ENCODE measurements at places on chromosomes 1 and 21.

DNA sequence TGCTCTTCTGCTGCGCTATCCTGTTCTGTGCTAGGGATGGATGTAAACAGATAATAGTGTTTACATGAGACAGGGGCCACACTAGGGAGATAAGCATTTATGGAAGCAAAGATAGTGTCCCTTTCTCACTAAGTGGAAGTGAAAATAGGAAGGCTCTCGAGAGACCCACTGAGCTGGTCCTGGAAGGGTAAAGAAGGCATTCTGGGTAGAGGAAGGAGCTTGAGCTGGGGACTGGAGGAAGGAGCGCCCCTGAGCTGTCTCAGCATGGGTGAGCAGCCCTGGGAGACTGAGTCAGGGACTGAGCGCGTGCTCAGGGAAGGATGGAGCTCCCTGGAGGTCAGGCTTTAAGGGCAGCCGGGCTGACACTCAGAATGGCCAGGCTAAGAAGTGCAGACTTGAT, 93.3 kb downstream of the IGSF21 start:
- no peak for DNase-seq

DNA sequence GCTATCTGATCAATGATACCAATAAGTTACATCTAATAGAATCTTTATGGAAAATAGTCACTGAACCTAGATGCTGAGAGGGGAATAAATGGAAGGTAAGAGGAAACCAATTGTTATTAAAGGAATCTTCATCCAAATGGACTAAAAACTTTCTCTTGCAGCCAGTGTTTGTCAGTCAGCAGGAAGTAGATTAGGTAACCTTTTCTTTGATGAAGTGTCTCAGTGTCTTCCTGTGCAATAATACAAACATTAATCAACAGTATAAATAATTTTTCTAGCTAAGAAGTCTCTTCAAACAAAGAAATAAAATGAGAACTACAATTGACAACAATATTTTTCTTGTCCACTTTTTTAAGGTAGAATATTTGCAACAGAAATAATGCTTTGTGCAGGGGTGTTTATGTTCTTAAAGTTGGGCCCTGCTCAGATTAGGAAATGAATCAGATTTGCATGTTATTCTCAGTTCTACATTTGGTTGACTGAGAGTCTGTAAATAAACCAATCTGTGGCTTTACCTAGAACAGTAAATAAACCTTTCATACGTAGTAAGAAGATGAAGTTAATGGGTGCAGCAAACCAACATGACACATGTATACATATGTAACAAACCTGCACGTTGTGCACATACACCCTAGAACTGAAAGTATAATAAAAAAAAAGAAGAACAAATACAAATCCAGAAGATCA, 391.4 kb downstream of the MRPL39 start:
- no peak for DNase-seq

DNA sequence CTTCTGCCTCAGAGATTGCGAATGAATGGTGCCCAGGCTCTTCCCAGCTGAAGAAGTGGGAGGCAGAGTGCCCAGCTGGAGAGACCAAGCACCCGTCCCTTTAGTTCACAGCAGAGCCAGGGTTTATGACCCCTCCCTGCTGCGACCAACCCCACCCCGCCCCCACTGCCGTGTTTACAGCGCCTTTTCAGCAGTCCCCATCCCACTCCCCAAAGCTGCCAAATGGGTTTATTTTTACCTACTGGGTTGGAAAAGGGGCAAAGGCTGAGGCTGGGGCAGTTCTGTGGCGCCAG, 23.6 kb downstream of the DYRK3 start:
- no peak for DNase-seq

- no peak for DNase-seq
Measured at GRCh38 chr1:185059950-185060571, 14.7 kb downstream of the RNF2 start.

DNA sequence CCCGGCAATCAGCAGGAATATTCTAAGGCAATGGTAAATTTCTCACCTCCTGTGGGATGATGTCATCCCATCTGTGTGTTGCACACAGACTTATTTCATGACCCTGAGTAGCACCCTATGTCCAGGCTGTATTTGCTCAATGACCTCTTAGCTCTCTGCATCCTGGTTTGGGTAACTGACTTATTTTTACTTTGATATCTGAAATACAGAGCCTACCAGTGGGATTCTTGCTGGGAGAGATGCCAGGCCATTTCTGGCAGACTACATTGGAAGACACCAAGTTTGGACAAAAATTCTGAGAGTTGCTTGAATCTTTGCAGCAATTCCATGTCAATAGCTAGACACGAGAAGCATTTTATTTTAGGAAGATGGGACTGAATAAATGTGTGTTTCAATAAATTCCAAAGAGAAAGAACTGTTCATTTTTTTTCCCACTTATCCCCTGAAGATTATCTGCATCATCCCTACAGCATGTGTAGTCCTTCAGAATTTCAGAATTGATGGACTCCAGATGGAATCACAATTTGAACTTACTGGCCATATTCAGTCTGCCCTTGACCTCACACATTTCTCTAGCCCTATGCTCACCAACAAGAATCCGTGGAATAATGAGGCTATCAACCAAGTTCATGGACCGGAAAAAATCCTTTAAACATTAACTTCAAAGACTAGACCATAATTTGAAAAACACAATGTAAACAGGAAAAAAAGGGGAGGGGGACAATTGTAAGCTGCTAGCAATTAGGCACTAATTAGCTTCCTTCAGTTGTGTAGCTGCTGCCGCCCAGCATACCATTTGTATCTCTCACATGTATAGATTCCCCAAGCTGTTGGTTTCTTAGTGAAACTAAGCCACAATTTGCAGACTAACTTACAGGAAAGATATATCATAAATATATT, 226.5 kb downstream of the HMCN1 start:
- no peak for DNase-seq

DNA sequence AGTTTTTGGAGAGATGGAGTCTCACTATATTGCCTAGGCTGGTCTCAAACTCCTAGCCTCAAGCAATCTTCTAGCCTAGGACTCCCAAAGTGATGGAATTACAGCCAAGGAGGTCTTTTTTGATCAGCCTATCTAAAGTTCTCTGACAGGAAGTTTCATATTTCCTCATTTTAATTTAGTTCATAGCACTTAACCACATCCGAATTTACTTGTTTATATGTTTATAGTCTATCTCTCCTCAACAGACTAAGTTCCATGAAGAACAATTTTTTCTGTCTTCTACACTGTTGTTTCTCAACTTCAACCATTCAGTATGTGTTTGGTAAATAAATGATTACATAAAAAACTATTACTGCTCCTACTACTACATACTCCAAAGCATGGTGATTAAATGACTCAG, 47.9 kb downstream of the GON4L start:
- DNase-seq, result no peak

DNA sequence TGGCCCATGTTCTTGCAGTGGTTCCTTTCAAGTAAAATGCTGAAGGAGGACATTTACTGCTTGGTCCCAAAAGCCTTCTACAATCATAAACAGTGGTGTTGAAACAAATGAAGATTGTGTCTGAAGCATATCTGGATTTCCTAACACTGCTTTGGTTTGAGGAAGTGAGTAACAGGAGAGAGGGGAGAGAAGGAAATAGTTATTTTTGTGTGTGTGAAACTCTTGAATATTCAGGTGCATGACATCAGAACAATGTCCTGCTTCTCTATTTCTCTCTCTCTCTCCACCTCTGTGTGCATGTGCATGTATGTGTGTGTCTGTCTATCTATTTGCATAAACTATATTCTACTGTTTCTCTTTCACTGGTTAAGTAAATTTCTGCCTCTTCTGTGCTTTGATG, 61.4 kb upstream of the TNFSF18 start:
- DNase-seq, result no peak

DNA sequence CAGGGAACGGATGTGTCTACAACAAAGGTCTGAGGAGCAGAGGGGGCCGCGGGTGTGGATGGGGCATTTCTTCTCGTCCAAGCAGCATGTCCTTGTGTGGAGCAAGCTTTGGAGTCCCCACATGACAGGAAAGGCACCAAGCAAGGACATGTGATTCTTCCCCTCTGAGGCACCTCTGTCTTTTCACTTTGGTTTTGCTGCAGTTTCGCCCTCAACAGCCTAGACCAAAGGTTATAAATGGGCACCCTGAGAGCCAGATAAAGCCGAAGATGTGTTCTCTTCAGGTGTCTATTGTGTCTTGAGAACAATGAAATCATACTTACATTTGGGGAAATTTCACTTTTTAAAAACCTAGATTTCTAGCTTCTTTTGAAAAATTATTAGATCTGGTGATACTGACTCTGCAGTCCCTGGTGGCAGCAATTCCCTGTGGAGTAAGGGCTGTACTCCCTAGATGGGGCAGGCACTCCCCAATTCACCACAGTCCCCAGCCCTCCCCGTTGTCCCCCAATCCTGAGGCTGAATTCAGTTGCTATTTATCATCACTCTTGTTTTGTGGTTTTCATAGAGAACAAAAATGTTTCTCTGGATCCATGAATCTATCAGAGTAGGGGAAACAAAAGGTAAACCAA, 28.8 kb upstream of the IKBKE start:
- no peak for DNase-seq

- DNase-seq, result peak; percentile 29
Measured at GRCh38 chr1:227896710-227897655, 50.7 kb downstream of the WNT9A start.

All from activated CD4-positive, CD25-positive, alpha-beta regulatory T cell treated with anti-CD3 and anti-CD28 coated beads, Interleukin-2, amount 50 U/mL, for 72 hours (primary cell).